ENCODE measurements at places on chromosomes 6 and 20.

- DNase-seq = no peak
Measured at GRCh38 chr6:4564801-4565271, 211.4 kb upstream of the CDYL start.

- no peak for DNase-seq
Measured at GRCh38 chr20:57678340-57678739, 31.5 kb downstream of the PMEPA1 start.

DNA sequence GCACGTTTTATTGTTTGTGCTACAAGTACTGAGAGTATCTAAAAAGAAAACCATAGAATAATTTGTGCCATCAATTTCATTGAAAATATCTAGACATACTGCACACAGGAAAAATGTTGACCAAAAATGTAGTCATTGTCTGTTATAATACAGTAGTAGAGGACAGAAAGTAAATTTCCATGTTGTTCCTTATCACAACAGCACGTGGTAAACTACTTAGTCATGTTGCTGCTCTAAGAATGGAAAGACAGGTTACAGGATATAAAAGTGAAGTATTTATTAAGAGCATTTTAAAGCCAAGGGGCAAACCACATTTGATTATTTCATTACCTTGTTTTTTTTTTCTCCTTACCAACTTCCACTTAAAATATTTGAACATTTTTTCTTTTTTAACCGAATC lies 89.0 kb upstream of the CEP85L start:
- DNase-seq = peak; percentile 57

DNA sequence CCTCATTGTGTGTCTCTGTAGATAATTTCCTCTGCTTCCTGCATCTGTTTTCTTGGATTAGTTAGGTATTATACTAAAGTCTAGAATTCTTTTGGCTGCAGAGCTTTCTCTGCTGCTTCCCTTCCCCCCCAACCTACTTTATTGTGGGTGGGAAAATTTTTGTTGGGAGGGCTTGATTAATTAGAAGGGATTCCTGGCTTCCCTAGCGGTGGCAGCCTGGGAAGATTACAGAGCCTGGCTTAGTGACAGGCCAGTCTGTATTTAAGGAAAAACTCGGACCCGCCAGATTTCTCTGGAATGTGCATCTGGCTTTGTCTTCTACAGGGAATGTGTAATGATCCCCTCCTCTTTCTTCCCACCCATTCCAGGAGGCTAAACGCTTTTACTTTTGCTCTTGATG lies 31.2 kb downstream of the SLX4IP start:
- DNase-seq = no peak

- no peak for DNase-seq
Measured at GRCh38 chr20:57654998-57655808, 35.0 kb upstream of the ZBP1 start.
